ENCODE measurements at places on chromosomes 1 and 21. TPM values are rescaled to one million over a fixed set of nuclear protein-coding genes. Genes with fewer than 3 reads are reported as not detected.

S100A13 gene
- polyA plus RNA-seq: 73.7 TPM

VANGL2 gene
- 8.6 TPM for polyA plus RNA-seq

HRNR gene
- polyA plus RNA-seq: 0.26 TPM

KCNK1 gene
- polyA plus RNA-seq: 1.0 TPM

TAS1R1 gene
- 6.4 TPM for polyA plus RNA-seq

ZYG11A gene
- not detected for polyA plus RNA-seq

VASH2 gene
- 46.8 TPM for polyA plus RNA-seq

SYT14 gene
- 0.73 TPM for polyA plus RNA-seq

CRYBG2 gene
- not detected for polyA plus RNA-seq

C1orf216 gene
- polyA plus RNA-seq: 8.7 TPM

IRF6 gene
- polyA plus RNA-seq: 0.63 TPM

LRRC8B gene
- polyA plus RNA-seq: 4.0 TPM

FMO2 gene
- polyA plus RNA-seq: 0.72 TPM

COG2 gene
- polyA plus RNA-seq: 18.2 TPM

LINGO4 gene
- polyA plus RNA-seq: 0.31 TPM

UMODL1 gene
- polyA plus RNA-seq: not detected

RGS16 gene
- 7.5 TPM for polyA plus RNA-seq

RXRG gene
- polyA plus RNA-seq: 52.9 TPM

AJAP1 gene
- 0.50 TPM for polyA plus RNA-seq

ZNF695 gene
- 0.97 TPM for polyA plus RNA-seq

SYDE2 gene
- polyA plus RNA-seq: 2.2 TPM

TDRD10 gene
- 1.1 TPM for polyA plus RNA-seq

RBM8A gene
- 123 TPM for polyA plus RNA-seq

GNAT2 gene
- not detected for polyA plus RNA-seq

CLCA1 gene
- polyA plus RNA-seq: not detected

YARS1 gene
- polyA plus RNA-seq: 45.2 TPM

SYNC gene
- polyA plus RNA-seq: 22.8 TPM

LRRN2 gene
- 8.5 TPM for polyA plus RNA-seq

KIF26B gene
- 3.8 TPM for polyA plus RNA-seq
